GM23248 (cell line): ENCODE measurements at places on chromosomes 6 and 20. TPM values are rescaled to one million over a fixed set of nuclear protein-coding genes. Genes with fewer than 3 reads are reported as not detected.

DNA sequence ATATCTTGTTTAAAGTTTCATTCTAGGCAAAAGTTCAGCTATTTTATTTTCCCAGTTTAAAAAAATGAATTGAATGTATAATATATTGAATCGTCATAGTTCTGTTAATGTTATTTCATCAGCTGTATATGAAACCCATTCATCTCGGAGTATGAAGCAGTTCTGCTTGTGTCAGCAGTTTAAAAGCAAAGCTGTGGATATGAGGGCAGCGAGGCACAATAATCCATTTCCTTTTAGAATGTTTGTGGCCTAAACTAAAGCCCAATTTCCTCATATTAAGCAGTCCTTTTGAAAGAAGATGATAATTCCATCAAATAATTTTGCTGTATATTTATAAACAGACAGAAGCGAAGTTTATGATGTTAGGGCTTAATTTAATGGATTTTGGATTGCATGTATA, 300.1 kb downstream of the SAMD5 start:
- no peak for DNase-seq

- no peak for DNase-seq
Observed at GRCh38 chr6:14232889-14233288, 115.3 kb downstream of the CD83 start.

GRCh38 chr20:43925801-43926200, 11.1 kb downstream of the TOX2 start:
- DNase-seq: peak; percentile 63

- no peak for DNase-seq
Observed at GRCh38 chr20:3820901-3821727, 767 bp downstream of the AP5S1 start.

DNA sequence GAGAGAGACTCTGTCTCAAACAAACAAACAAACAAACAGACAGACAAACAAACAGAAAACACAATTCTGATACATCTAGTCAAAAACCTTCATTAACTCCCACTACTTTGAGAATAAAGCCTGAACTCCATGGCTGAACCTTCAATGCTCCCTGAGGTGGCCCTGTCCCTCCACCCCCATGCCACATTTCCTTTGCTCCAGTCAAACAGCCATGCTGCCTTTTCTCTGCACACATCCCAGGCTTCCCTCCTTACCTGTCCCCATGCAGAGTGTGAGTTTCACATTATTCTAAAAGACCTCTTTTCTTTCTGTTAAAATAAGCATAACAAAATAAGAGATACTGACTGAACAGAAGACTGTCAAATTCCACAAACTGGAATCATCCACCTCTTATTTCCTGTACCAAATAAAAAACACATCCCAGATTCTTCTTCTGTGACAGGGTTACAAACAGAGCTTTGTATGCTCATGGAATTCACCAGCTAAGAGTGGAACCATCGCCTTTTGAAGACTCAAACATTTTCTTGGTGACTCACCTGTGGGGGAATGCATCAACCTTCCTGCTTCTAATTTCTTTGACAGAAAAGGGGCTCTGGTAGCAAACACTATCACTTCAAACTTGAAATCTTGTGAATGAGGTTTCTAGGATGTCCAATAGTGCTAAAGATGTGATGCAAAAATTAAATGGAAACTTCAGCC, 71.0 kb upstream of the SLC22A16 start:
- peak; percentile 78 for DNase-seq

DNA sequence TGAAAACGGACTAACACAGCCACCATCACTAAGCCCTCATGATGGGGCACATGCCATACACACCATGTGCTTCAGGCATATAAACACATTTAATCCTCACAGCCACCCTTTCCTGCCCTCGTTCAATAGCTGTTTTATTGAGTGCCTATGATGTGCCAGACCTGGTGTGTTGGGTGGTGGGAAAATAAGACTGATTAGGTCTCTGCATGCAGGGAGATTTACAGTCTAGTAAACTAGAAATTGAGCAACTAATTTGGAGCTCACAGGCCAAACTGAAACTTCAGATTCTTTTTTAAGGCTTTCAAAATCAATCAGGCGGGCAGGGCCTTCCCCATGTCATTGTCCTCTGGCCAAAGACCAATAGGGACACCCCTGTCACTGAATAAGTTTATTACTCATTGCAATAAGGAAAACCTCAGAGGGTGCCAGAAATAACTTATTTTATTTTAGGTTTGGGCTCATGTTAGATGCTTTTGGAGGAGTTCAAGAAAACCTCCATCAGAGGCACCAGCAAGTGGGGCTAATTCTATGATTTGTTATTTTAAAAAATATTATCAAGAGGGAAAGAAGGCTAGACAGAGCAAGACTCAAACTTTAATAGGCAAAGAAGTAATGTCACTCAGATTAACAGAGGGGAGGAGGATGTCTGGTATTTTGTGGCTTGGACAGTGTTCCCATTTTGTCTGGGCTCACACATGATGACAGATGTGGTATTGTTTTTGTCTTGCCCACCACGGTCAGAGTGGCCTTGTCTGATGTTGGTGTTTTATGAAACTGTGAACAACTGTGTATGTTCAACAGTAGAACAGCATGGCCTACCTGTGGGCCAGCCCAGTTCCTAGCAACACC, 12.0 kb downstream of the ZFP64 start:
- DNase-seq: no peak

DNA sequence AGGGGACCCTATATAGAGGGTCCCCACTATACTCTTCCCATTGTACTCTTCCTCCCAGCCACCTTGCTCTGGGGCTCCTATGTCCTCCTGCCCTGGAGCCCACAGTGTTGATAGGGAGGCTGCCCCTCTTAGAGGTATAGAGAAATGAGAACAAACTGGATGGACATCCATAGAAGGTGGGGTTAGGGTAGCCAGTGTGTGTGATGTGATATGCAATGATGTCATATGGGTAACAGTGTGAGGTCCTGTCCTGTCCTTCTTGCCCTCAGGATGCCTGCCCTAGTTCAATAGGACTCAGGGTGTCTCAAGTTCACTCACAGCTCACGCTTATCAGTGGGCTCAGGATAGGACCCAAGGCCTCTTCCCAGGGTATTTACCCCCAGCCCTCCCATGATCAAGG, 435 bp downstream of the PTCRA start:
- DNase-seq: no peak

GRCh38 chr6:36850021-36850420, 10.8 kb upstream of the CPNE5 start:
- no peak for DNase-seq

DNA sequence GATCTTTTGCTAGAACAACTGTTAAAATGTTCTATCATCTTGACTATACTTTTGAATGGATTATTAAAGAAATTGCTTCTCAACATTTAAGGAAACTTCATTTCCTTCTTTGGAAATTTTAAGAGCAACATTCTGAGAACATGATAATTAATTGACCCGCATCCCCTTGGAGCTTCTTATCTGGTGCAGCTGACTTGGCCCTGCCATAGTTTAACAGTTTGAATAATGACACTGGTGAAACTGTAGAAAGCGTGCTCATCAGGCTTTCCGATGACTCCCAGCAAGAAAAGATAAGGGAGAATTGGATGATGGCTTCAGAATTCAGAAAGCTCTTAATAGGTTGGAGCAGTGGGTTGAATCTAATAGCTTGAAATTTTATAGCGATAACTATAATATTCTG, 38.1 kb downstream of the SNX9 start:
- DNase-seq: no peak

GRCh38 chr20:8399947-8400346, 267.9 kb downstream of the PLCB1 start:
- no peak for DNase-seq

DNA sequence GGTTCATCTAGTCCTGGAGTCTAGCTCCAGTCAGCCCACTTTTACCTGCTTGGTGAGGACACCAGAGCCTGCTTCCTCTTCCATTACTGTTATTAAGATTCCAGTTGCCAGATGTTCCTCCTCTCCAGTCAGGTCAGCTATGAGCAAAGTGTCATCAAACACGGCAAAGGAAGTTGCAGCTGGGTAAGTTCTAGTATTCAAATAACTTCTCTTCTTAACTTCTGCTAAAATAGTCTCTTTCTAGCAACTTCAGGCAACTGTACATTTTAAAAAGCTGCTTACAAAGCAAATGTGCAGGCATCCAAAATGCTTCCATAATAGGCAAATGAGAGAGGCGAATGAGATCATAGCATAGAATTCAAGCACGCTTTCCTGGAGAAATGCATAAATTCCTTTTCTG, 18.4 kb upstream of the MRPS18A start:
- peak; percentile 42 for DNase-seq

DNA sequence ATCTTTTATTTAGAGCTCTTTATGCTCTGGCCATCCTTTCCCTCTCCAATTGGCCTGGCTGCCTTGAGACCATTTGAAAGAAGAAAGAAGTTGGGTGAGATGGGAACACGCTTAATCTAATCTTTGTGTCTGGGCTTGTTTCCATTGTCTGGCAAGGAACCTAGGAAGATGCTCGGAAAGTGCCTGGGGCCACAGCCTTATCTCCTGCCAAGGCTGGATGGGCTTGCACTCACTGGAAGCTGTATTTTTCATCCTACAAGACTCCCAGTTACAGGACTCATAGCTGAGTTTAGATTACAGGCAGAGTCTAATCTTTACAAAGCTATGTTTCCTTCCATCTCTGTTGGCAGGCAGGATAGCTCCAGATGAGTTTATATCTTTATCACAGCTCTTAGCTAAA, 33.1 kb upstream of the CDYL start:
- DNase-seq: no peak

DNA sequence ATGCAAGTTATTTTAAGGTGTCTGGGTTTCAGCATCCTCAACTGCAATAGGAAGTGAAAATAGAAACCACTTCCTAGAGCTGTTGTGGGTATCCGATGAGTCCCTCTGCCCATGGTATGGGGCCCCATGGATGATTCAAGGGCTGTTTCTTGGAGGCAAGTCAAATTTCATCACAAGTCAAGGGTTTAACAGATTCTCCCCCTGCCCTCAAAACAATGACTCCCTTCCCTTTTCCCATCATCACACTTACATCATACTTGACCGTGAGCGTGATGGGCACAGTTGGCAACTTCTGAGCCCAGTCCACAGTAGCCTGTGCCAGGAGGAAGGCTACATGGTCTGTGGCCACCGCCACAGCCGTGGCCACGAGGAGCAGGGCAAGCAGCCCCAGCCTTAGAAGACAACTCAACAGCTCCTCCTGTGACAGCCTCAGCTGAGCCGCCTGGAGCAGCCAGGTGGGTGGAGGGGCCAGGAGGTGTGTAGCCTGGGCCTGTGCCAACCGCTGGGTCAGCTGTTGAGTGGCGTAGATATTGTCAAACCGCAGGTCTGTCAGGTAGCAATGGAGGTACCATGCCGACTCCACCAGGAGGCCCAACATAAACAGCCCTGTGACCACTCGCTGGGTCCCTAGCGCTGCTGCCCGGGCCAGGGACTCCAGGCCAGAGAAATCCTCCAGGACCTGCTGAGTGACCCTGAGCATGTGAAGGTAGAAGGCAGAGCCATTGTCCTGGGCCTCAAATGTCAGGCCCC, 5.2 kb downstream of the OCSTAMP start:
- peak; percentile 15 for DNase-seq

- no peak for DNase-seq
Observed at GRCh38 chr6:106715922-106716321, 86.5 kb downstream of the QRSL1 start.

GRCh38 chr6:96433950-96434349, 87.7 kb upstream of the UFL1 start:
- no peak for DNase-seq

GRCh38 chr6:91031581-91031980, 444.7 kb upstream of the MAP3K7 start:
- DNase-seq: no peak

- peak; percentile 31 for DNase-seq
Observed at GRCh38 chr6:137452333-137452894, 41.8 kb downstream of the OLIG3 start.

- no peak for DNase-seq
Observed at GRCh38 chr20:17617868-17618672, 48.2 kb downstream of the DSTN start.

- peak; percentile 26 for DNase-seq
Observed at GRCh38 chr6:152598901-152599537, 38.1 kb downstream of the SYNE1 start.

DNA sequence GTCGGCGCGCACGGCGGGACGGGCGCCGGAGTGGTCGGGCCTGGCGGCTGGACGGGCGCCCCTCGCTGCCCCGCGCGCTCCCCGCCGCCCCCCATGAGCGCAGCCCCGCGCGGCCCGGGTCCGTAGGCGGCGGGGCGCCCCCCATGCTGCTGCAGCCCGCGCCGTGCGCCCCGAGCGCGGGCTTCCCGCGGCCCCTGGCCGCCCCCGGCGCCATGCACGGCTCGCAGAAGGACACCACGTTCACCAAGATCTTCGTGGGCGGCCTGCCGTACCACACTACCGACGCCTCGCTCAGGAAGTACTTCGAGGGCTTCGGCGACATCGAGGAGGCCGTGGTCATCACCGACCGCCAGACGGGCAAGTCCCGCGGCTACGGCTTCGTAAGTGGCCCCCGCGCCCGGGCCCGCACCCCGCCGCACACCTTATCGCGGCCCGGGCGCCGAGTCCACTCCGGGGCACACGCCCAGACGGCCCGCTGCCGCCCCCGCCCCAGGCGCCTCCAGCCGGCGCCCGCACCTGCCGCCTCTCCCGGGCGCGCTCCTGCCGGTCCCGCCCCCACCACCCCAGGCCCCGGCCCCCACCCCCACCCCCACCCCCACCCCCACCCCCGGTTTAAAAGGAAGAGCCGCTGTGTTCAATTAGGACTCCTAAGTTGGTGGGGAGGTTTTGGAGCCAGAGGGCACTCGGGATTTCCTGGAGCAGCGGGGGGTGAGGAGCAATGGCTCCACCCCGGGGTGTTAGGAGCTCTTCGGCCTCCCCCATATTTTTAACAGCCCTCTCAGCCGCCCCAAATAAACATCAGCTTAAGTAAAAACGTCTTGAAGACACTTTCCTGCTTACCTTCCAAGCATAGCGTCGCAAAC, 474 bp downstream of the RBM38 start:
- DNase-seq: peak; percentile 58

DNA sequence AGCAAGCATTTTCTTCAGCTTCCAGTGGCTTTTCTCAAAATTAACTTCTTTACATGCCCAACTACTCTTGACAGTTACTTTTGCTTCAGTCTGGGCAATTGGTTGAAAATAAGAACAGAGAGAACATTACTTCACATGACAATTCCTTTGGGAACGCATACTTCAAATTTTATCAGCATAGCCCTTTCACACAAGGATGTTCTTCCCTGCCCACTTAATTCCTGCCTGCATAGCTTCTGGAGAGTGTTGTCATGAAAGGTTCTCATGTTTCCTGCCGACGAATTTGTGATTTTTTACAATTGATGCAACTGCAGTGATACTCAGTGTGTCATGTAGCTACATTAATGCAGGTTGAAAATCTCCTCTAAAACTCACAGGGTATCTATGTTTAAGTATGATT, 22.0 kb upstream of the SNRNP48 start:
- DNase-seq: peak; percentile 91

RIPOR3 gene
- 0.76 TPM in 1 of 2 replicates, not detected in the other for total RNA-seq

GJA1 gene
- total RNA-seq: 237 and 248 TPM in 2 replicates

SLPI gene
- 1.7 TPM in 1 of 2 replicates, not detected in the other for total RNA-seq

BEND6 gene
- 20.6 and 24.6 TPM in 2 replicates for total RNA-seq

OR2J3 gene
- not detected in 2 replicates for total RNA-seq

WFDC13 gene
- not detected in 2 replicates for total RNA-seq
